ENCODE measurements at places on chromosomes 3 and 15.

- DNase-seq = no peak
Observed at GRCh38 chr15:85008474-85009260, 27.0 kb downstream of the PDE8A start.

DNA sequence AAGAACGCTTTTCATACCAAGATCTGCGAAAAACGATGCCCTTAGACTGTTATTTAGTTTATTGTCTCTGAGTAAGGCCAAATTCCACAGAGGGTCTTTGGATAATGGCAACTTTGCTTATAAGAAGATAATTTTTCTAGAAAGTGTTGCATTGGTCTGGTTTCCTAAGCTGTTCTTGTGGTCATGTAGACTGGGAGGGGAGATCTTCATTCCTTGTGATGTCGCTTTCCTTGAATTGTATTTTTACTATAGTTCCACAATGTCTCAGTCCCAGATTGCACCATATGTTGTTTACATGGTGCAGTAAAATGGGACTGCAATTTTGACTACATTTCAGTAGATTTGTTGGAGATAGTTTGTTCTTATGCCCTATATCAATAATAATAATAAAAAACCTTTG is 28.8 kb upstream of the ST3GAL6 start:
- no peak for DNase-seq

GRCh38 chr3:141909408-141909807 is 33.0 kb downstream of the ATP1B3 start:
- no peak for DNase-seq

DNA sequence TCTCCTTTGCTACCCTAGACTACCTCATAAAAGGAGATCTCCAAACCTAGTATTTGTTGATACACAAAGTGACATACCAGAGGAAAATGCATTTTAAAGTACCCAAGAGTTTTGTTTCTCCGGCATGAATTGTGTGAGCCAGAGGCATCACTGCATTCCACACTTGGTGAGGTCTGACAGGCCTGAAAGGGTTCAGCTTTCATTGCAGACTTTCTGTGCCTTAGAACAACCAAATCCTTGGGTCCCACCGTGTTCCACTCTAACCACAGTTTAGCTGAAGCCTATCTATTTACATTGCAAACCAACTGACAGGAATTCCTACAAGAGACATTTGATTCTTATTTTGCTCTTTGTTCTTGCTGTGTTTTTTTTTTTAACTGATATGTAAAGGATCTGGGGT is 21.0 kb upstream of the EID1 start:
- DNase-seq = no peak

DNA sequence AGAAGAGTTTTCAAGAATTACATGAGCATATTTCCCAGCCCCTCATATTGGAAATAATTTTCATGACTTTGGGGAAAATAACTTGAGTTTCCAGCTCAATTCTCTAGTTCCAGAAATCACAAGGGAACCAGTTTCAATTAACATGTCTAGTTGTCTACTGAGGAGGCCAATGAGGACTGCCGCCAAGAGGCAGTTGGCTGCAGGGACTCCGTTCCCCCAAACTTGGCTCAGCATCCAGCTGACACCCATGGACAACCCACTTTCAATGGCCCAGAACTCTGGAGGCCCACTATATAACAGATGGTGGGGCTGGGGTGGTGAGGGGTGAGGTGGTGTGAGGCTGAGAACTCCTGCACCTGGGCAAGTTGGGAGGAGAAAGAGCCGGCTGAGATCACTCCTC is 86.5 kb upstream of the TNFAIP8L3 start:
- DNase-seq = no peak

GRCh38 chr15:57541805-57542504 is 49.7 kb upstream of the MYZAP start:
- DNase-seq = peak; percentile 87

DNA sequence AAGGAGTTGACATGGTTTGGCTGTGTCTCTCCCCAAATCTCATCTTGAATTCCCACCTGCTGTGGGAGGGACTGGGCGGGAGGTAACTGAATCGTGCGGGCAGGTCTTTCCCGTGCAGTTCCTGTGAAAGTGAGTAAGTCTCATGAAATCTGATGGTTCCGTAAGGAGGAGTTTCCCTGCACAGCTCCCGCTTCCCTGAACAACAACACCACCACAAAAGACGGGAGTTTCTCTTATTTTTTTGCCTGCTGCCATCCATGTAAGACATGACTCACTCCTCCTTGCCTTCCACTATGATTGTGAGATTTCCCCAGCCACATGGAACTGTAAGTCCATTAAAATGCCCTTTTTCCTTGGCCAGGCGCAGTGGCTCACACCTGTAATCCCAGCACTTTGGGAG is 22.7 kb downstream of the XXYLT1 start:
- DNase-seq = no peak

DNA sequence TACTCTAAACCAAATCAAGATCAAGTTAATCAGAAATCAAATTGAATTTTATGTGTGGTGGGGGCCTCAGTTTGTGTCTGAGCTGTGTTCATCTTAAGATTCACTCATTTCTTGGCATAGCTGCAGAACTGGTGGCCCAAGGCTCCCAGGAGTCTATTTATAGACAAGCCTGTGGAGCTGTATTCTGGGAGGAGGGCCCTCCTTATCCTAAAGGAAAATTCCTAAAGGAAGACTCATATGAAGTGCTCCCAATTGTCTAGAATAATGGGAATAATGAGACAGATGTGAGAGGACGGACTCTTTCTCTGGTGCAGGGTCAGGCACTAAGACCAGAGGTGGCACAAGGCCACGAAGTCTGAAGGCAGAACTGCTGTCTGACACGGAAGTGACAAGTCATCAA is 38.9 kb downstream of the C3orf85 start:
- DNase-seq = peak; percentile 2

DNA sequence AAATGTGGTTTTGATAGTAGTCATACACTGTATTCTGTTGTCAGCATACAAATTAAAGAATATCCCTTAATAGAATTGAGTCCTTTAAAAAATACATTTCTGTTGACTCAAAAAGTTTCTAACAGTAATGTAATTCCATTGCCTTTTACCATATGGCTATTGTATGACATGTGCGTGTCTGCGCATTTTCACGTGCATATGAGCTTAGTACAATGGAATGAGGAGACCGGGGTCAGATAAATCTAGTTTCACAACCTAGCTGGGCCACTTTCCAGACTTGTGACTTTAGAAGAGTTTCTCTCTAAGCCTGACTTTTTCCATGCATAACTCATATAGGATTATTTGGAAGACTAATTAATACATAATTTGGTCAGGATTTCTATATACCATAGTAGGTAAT is 38.7 kb downstream of the ZBTB38 start:
- DNase-seq = peak; percentile 99

GRCh38 chr3:149752788-149753136 is 473 bp upstream of the COMMD2 start:
- no peak for DNase-seq

DNA sequence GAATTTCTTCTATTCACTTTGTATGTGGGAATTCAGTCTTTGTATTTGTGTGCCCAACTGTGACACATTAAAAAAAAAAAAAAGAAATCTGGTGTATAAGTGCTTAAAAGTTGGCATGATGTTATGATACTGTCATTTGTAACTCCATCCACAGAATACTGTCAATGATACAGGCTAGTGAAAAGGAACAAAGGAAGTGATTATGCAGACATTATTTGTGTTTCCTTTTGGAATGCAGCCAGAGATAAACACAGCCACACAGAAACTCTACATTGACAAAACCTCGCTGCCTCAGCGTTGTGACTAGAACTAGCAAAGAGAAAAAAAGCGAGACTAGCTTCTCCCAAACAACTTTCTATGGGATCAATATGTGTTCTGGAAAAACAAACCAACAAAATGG is 519.2 kb upstream of the AGTR1 start:
- DNase-seq = peak; percentile 43

DNA sequence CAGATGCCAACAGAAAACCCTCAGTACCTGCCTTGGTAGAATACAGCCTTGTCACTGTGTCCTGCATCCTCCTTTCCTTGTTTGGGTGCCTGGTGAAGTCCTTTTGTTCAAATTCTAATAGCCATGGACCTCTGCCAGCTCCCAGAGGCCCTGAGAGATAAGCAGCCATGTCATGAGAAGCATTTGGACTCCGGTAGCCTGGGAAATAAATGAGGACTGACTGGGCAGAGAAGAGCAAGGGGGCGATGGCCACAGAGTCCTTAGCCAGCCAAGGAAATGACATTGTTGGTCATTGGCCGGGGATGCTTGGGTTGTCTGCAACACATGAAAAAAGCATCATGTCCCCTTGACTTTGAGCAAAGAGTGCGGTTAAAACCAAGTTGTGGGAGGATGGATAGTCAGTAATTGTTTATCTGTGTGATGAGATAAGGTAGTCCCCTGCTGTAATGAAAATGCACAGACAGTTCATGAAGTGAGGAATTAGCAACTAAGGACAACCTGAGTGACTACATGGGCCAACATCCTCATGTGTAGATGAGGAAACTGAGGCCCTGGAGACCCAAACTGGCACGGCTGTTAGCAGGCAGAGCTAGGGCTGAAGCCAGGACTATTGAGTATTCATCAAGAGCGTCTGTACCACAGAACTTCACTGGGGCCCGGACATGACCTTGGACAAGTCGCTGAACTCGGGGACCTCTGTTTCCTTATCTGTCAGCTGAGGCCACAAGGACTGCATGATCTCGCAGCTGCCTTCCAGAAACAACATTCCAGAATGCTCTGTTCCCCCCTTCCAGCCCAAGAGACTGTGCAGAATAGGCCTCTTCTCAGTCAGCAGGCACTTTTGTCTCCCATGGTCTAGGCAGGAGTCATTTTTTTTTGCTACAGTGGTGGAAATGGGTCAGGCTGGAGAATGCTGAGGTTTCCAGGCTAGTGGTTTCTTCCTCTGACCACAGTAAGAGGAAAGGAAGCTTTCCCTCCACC is 90.5 kb upstream of the CTDSPL start:
- peak; percentile 56 for DNase-seq

GRCh38 chr15:91866371-91866905 is 12.9 kb downstream of the SLCO3A1 start:
- peak; percentile 39 for DNase-seq

DNA sequence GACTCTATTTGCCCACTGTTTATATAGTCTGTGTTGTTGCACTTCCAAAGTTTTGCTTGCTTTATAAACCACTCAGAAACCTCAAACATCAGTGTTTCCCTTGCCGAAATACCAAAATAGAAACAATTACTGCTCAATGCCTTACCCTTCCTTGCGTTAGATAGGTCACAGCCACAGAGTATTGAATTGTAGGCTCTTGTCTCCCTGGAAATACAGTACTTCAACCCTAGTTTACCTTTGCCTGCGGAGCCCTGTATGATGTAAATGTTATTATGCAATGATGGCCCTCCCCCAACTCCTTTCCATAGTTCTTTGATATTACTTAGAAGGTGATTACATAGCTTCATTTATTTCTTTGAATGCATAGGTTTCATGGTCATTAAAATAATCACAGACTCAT is 44.2 kb downstream of the SOX2 start:
- no peak for DNase-seq

GRCh38 chr3:151971814-151972579 is 98.6 kb downstream of the SUCNR1 start:
- DNase-seq = peak; percentile 21

- no peak for DNase-seq
Observed at GRCh38 chr15:29689287-29689986, 132.8 kb downstream of the TJP1 start.

DNA sequence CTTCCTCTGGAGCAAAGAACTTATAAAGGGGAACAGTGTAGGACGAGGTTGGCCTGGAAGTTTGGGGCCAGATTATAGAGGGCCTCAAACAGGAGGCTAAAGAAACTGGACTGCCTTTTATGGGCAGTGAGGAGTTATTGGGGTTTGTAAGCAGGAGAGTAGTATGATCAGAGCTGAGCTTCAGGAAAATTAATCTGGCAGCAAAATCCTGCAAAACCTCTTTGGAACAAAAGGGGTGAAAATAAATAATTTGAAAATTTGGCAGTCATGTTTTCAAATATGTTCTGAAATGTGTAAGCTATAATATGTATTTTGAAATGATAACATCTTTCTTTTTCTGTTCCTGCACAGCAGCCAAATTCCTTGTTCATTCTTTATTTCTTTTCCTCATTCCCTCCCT is 164.9 kb downstream of the THSD4 start:
- no peak for DNase-seq

DNA sequence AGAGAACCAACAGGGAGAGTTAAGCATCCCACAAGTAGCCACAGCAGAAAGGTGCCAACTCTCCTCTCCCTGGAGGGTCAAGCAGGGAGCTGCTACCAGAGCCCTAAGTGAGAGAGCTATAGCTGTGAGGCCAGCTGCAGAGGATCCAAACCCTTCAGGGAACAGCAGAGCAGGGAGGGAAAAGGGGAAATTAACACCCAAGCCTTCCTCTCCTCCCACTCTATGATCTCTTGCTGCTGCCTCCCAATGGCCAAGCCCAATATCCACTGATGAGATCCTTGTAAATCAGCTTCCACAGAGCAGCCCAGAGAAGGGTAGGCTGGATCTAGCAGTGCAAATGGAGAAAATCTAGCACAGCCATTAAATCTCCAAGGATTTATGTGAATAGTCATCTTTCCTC is 68.2 kb upstream of the THBS1 start:
- DNase-seq = no peak

DNA sequence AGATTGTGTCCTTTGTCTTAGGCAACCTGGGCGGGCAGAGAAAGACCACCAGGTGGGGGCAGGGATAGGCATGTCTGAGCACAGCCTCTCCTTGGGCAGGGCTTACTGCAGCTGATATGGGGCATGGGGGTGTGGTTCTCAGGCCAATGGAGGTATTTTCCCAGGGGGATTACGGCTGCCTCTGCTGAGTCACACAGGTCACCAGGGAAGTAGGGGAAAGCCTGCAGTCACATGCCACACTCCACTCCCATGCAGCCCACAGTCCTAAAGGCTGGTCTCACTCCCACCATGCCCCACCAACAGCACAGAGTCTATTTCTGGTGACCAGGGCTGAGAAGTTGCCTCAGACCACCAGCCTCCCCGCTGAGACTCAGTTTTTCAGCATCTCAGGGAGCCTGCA is 466.4 kb downstream of the DIPK2A start:
- no peak for DNase-seq

GRCh38 chr3:9168241-9168741 is 81.2 kb downstream of the SRGAP3 start:
- no peak for DNase-seq

DNA sequence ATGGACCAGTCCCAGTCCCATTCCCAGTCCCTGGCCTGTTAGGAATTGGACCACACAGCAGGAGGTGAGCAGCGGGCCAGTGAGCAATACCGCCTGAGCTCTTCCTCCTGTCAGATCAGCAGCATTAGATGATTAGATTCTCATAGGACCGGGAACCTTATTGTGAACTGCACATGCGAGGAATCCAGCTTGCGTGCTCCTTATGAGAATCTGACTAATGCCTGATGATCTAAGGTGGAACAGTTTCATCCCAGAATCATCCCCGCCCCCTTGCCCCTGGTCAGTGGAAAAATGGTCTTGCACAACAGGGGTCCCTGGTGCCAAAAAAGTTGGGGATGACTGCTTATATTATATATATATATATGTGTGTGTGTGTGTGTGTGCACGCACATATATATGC is 63.1 kb downstream of the IFT57 start:
- DNase-seq = peak; percentile 48

All from cardiac fibroblast (primary cell).